Activated CD4-positive, alpha-beta T cell treated with anti-CD3 and anti-CD28 coated beads, Interleukin-2, amount 50 U/mL, for 4 hours (primary cell): ENCODE measurements at places on chromosomes 6 and 20.

DNA sequence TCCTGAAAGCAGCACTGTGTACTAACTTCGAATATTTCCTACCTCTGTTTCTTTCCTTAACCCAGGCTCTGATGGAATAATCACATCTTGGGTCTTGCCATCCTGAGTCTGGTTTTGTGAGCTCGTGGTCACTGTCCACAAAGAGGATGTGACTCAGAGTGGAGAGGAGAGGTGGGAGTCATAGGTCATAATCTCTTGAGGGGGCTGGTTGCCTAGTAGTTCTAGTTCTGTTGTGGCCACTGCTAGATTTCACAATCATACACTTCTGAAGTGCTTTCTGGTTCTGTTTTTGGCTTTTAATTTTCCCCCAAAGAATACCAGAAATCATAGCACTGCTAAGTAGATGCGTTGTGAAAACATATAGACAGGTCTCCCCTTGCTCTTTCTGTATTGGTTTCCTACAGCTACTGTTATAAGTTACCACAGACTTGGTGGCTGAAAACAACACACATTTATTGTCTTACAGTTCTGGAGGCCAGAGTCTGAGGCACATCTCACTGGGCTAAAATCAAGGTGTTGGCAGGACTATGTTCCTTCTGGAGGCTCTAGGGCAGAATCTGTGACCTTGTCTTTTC is 102.8 kb downstream of the NRSN1 start:
- DNase-seq = no peak

DNA sequence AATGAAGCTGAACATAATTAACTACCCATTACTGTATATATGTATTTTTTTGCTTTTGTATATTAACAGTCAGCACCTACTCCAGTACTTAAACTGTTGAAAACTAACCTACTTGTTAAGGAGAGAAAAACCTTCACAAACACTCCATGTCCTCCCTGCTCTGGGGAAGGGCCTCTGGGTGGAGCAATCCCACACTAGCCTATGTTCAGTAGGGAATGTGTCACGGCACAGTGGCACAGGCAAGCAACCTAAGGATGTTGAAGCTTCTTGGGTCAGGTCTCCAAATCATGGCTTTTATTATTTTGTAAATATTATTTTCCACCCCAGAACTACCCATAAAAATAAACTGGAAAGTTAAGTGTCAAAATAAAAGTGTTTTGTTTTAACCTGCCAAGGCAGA is 5.3 kb downstream of the MAN1A1 start:
- no peak for DNase-seq

- no peak for DNase-seq
These were observed 43.4 kb upstream of the SPTLC3 start for GRCh38 chr20:12965212-12965869.

- DNase-seq = no peak
These were observed 1.1 kb downstream of the TPX2 start for GRCh38 chr20:31740208-31740607.
